Fibroblast of the aortic adventitia (primary cell): ENCODE measurements at places on chromosomes 6 and 20.

DNA sequence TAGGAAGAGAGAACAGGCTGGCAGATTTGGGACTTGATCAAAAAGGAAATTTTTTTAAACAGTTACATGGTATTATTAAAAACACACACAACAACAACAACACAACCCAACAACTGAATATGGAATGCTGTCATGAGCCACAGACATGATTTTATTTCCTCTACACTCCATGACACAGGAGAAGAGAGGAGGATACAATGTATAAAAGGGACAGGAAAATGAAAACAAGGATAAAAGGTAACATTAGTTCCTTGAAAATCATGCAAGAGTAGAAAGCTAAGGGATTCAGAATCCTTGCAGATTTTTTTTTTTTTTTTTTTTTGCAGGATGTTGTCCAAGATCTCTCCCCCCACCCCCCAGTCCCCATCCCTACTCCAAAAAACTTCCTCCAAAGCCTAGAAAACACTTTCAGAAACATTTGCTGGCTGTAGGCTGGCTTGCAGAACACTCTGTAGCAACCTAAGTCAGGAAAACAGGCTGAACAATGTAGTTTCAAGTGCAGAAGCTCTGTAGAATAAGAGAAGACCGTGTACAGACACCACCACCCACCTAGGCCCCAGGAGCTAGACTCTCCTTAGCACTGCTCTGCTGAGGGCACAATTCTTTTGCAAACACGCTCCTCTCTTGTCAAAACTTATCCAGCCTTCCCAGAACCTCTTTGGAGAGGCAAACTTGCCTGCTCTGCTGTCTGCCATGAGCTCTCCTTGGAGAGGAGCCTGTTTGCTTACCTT lies 845 bp downstream of the ZMYND8 start:
- DNase-seq: peak; percentile 64

DNA sequence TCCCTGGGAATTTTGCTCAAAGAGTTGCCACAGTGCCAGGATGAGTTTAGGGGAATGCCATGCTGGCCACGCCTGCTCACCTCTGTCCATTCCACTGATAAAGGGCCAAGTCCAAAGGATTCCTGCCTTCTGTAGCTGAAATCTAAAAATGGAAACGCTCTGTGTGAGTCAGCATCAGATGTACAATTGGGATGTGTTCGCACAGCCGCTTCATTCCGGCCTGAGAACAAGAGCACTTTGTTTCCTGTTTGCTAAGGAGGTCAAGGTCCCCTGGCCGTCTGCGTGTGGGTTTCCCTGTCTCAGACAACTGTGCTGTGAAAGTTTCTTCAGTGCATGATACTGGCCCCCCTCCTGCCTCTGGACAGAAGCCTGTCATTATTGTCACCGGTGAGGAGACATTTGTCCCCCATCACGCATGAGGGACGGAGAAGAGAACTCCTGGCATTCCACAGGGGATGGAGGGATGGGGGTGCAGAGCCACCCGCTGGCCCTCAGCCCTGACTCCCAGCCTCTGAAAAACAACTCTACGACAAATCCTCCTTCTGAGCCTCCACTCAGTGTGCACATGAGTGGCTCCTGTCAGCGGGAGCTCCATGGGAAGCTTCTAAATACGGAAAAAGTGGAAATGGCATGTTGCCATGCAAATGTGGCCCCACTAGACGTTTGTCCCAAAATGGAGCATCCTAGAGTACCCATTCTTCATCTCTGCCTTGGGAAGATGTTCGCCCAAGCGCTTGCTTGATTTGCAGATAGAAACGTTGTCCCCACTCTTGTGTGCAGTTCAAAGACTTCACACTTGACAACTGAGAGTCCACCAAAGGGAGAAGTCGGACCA lies 143.5 kb upstream of the AFDN start:
- DNase-seq: no peak

DNA sequence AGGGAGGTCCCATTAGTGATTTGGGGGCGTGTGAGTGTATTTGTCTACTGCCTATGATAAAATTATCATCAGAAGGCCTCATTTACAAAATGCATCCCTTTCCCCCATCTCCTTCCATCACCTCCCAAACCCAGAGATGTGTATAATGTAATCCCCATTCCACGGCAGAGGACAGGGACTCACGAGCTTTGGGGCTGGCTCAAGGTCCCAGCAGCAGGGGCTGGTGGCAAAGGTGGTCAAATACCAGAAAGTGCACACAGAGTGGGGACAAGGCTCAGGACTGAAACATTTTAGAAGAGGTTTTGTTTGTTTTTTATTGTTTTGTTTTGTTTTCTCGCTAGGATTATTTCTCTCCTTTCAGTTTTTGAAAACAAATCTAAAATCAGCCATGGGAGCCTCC lies 68.5 kb upstream of the TOP1 start:
- DNase-seq: no peak

- no peak for DNase-seq
These were observed 16.8 kb upstream of the TAAR1 start for GRCh38 chr6:132675749-132676148.

DNA sequence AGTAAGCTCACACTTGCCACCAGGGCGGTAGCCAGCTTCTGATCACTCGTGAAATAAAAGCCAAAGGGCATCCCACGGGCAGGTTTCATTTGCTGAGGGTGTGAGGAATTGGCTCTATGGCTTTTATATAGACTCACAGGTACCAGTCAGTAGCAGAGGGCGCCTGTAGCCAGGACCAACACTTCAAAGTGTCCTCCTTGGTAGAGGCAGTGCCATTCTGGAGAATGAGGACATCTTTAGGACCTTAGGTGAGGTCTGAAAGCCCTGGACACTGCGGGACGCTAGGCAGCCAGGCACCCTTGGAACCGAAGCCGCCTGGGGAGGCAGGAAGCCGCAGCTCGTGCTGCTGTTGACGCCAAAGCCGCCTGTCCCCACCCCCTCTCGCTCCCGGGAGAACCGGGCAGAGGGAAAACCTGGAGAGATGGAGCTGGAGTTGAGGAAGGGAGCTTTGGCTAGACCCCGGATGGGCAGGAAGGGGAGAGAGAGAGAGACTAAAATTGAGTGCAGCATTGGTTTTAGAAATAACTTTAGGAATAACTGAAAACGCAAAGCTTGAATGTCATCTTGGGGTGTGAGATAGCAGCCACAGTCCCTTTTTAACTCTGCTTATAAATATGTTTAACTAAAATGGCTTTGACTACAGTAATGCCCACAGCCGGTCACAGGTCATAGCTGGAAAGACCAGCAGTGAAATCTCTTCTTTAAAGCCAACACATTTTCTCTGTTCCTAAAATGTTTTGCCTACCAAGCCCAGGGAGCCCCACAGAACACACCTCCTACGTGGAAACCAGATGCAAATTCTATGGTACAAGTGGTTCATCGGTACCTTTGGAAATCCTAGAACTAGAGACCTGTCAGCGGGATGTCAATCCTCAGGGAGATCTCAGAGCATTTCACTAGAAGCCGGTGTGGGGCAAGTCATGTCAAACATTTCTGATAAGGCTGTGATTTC lies 128.5 kb upstream of the CDYL start:
- peak; percentile 77 for DNase-seq

- no peak for DNase-seq
These were observed 31.9 kb upstream of the TXLNB start for GRCh38 chr6:139323511-139324300.

DNA sequence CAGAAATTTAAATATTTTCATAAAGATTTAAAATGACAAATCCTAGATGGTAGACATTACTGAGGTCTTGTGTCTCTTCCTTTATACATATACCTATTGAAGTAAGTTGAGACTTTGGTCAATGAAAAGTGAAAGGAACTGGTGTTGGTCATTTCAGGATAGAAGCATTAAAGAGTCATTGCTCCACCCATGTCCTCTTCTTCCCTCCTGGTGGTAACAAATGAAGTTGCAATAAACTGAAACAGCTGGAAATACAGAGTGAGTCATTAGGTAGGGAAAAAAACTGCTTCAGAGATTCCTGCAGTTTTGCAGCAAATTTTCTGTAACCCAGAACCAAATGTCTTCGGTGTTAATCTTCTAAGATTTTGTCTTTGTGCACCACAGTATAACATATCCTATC lies 448.0 kb downstream of the EYS start:
- DNase-seq: no peak

- DNase-seq: no peak
These were observed 135.6 kb upstream of the HDGFL1 start for GRCh38 chr6:22433745-22434144.
